ENCODE measurements at places on chromosomes 3 and 15. TPM values are rescaled to one million over a fixed set of nuclear protein-coding genes. Genes with fewer than 3 reads are reported as not detected.

DNA sequence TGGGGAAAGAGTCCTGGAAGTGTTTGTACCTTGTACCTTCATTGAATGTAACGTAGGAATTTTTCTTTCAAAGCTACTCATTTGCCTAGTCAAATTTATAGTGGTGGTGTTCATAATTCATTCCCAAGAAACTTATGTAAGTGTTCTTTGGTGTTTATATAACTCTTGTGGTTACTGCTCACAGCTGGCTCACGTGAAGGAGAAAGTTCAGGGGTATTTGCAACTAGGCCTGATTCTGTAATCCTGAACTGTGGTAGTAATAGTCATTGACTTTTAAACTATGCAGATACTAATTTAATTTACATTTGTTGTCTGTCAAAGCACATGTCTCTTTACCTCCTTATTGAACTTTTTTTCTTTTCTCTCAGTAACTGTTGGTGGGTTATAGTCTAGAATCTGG lies 50.5 kb upstream of the TEX264 start:
- H3K27me3 ChIP-seq: no peaks in the 10 kb centered on the region
- H3K4me1 ChIP-seq: peaks cover 25% of the 10 kb centered on the region
- no peak overlapping the region for H3K27ac ChIP-seq

DNA sequence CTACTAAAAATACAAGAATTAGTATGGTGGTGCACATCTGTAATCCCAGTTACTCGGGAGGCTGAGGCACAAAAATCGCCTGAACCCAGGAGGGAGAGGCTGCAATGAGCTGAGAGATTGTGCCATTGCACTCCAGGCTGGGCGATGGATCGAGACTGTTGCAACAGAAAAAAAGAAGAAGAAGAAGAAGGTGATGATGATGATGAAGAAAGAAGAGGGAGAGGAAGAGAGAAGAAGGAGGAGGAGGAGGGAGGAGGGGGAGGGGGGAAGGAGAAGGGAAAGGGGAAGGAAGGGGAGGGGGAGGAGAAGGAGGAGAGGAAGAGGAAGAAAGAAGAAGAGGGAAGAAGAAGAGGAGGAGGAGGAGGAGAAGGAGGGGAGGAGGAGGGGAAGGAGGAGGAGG lies 33.2 kb upstream of the ZNF710 start:
- H3K27me3 ChIP-seq: no peaks in the 10 kb centered on the region
- peaks cover 7% of the 10 kb centered on the region for H3K4me1 ChIP-seq
- no peaks in the 10 kb centered on the region for H3K36me3 ChIP-seq
- H3K27ac ChIP-seq: no peak overlapping the region
- DNase-seq: no peak

GRCh38 chr3:42071904-42072812 lies 19.0 kb upstream of the TRAK1 start:
- no peaks in the 10 kb centered on the region for H3K36me3 ChIP-seq
- H3K27me3 ChIP-seq: no peaks in the 10 kb centered on the region
- DNase-seq: no peak

- H3K36me3 ChIP-seq: no peaks in the 10 kb centered on the region
- DNase-seq: no peak
- peaks cover 10% of the 10 kb centered on the region for H3K27me3 ChIP-seq
- H3K4me1 ChIP-seq: no peaks in the 10 kb centered on the region
- H3K4me3 ChIP-seq: no peak overlapping the region
Observed at GRCh38 chr3:190089711-190090110, 31.0 kb downstream of the P3H2 start.

GRCh38 chr15:91530956-91531582 lies 322.4 kb upstream of the SLCO3A1 start:
- H3K27me3 ChIP-seq: no peaks in the 10 kb centered on the region
- peaks cover 12% of the 10 kb centered on the region for H3K4me1 ChIP-seq
- no peaks in the 10 kb centered on the region for H3K36me3 ChIP-seq
- H3K4me3 ChIP-seq: no peak overlapping the region
- no peak overlapping the region for H3K27ac ChIP-seq
- no peak for DNase-seq

DNA sequence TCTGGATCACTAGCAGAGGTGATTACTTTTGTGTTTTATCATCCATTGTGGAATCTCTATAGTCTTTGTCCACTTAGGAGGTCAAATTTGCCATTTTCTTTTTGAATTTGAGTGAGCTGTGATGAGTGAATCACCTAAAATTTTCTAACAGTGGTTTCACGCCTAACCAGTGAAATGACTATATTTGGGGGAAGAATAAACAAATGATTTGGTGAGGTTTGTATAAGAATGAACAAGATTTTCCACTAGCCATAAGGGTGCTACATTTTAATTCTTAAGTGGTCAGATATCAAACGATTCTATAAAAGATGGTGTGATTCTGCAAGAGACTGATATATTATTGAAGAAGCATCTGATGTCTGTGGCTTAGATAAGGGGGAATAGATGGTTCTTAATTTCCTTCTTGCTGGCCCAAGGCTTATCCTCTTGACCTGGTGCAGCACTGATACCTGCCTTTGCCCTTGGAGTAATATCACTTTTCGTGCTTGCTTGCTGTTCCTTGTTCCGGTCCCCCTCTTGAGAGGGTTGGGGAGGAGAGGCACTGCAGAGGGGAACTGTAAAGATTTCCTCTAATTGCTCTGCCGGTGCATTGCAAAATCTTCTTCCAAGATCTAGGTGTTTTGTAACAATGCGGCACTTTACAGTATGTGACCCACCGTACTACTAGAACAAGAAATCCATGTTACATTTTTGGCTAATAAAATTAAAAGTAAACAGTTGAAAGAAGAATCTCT lies 14.5 kb downstream of the C3orf20 start:
- no peaks in the 10 kb centered on the region for H3K4me1 ChIP-seq
- H3K27ac ChIP-seq: no peak overlapping the region
- peaks cover 9% of the 10 kb centered on the region for H3K36me3 ChIP-seq
- no peak for DNase-seq

DNA sequence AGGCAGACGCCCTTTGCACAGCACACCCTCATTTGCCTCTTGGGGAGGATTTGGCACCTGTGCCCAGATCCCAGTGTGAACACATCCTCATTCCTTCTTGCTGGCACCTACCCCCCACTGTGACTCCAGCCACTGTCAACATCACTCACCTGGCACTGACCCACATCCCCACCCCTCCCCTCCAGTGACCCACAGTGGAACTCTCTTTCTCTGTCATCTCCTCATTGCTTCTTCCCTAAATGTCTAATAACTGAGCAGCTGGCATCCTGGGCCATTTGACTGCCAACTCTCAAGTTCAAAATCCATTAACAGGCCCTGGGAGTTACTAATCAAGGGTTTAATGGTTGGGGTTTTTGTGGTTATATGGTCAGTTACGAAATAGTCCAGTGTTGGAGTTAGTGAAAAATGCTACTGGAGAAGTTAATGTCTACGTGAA lies 14.4 kb downstream of the SNAPC5 start:
- peak overlapping the region; percentile 32 for H3K27ac ChIP-seq
- H3K4me1 ChIP-seq: peaks cover 10% of the 10 kb centered on the region
- DNase-seq: no peak
- no peaks in the 10 kb centered on the region for H3K36me3 ChIP-seq
- no peak overlapping the region for H3K4me3 ChIP-seq

GRCh38 chr3:43892526-43892925 lies 201.8 kb downstream of the ABHD5 start:
- no peak for DNase-seq
- peaks cover 64% of the 10 kb centered on the region for H3K27me3 ChIP-seq
- no peaks in the 10 kb centered on the region for H3K36me3 ChIP-seq
- no peak overlapping the region for H3K27ac ChIP-seq
- H3K4me3 ChIP-seq: peak overlapping the region; percentile 36

Gene SOX2
- total RNA-seq: not detected

- no peak overlapping the region for H3K27ac ChIP-seq
- H3K4me1 ChIP-seq: no peaks in the 10 kb centered on the region
- DNase-seq: no peak
- H3K4me3 ChIP-seq: no peak overlapping the region
- no peaks in the 10 kb centered on the region for H3K27me3 ChIP-seq
Observed at GRCh38 chr3:25084016-25084415, 344.0 kb upstream of the RARB start.

DNA sequence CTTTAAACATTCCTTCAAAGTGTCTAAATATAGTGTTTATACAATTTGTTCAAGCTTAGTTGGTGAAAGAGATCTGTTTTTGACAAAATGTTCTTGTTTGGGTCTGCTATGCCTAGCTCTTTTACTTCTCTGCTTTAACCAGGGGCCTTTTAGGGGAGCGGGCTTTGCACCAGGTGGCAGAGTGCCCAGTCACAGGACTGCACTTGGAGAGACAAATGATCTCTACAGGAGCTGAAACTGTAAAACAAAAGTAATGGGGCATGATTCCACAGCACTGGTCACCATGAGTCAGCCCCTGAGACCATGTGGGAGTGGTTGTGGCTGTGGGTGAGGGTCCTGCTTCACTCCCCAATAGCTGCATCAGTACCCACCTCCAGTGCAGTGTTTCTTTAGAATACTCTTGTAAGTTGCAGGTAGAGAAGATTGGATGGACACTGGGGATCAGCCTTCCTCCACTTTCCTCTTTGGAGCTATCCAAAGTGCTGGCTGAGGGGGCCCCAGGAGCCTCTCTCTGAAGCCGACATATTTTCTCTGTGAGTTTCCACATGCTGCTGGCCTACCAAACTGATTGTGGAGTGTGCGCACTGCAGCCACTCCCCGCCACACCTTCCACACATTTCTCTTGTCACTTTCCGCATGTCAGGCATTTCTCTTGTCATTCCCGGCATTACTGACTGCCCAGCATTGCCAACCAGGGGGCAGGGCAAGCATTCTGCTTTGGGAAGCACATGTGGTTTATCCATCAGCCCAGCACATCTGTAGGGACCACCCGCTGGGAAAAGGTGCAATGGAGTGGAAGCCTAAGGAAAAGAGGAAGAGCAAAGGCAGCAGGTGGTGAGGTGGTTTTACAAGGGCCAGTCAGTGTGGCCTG lies 110.0 kb downstream of the EPHB1 start:
- peaks cover 22% of the 10 kb centered on the region for H3K27me3 ChIP-seq
- no peak for DNase-seq
- no peak overlapping the region for H3K27ac ChIP-seq
- no peak overlapping the region for H3K4me3 ChIP-seq
- H3K36me3 ChIP-seq: no peaks in the 10 kb centered on the region

DNA sequence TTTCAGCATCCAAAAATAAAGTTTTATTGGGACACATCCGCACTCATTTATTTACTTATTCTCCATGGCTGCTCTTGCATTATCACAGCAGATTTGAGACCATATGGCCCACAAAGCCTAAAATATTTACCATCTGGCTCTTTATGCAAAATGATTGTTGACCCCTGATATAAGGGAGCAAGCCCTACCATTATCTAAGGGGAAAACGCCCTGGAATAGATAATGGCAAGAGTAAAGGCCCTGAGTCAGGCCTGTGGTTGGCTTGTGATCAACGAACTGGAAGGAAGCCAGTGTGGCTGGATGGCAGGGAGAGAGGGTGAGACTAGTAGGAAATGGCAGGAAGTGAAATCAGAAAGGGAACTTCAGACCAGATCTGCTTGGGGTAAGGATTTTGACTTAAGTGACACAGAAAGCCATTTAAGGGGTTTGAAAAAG lies 24.6 kb upstream of the DMXL2 start:
- H3K4me3 ChIP-seq: no peak overlapping the region
- no peak for DNase-seq
- no peaks in the 10 kb centered on the region for H3K4me1 ChIP-seq

DNA sequence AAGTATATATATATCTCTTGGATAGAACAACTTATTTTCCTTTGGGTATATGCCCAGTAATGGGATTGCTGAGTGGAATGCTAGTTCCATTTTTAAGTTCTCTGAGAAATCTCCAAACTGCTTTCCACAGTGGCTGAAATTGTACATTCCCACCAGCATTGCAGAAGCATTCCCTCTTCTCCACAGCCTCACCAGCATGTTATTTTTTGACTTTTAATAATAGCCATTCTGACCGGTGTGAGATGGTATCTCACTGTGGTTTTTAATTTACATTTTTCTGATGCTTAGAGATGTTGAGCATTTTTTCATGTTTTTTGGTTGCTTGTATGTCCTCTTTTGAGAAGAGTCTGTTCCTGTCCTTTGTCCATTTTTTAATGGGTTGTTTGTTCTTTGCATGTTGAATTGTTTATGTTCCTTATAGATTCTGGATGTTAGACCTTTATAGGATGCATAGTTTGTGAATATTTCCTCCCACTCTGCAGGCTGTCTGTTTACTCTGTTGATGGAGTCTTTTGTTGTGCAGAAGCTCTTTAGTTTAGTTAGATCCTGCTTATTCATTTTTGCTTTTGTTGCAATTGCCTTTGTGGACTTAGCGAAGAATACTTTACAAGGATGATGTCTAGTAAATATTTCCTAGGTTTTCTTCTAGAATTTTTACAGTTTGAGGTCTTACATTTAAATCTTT lies 82.7 kb upstream of the NR2F2 start:
- no peaks in the 10 kb centered on the region for H3K4me1 ChIP-seq
- H3K27ac ChIP-seq: no peak overlapping the region
- no peaks in the 10 kb centered on the region for H3K36me3 ChIP-seq
- DNase-seq: no peak
- peaks cover 17% of the 10 kb centered on the region for H3K27me3 ChIP-seq

DNA sequence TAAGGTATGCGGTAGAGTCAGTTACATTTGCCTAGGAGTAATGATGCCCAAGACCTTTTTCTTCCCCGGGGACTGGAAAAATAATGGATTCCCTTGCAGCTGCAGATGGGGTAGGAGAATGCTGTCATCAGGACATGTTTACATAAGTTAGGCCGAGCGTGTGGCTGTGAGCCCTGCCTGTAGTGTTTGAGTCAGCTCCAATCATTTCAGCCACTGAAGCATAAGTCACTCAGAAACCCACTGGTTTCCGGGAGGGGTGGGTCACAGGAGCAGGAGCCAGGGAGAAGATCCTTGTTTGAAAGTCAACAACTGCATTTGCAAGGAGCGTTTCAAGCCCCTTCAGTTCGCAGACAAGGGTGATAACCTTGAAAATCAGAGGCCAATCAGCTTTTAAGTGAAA lies 562.3 kb downstream of the MCTP2 start:
- no peak overlapping the region for H3K27ac ChIP-seq
- no peaks in the 10 kb centered on the region for H3K4me1 ChIP-seq
- no peak for DNase-seq
- no peak overlapping the region for H3K4me3 ChIP-seq
- no peaks in the 10 kb centered on the region for H3K27me3 ChIP-seq

Gene CACNA2D3
- not detected for total RNA-seq

GRCh38 chr3:104632947-104633346 lies 733.8 kb upstream of the ALCAM start:
- no peak for DNase-seq
- no peaks in the 10 kb centered on the region for H3K4me1 ChIP-seq
- H3K27ac ChIP-seq: no peak overlapping the region
- peaks cover 9% of the 10 kb centered on the region for H3K27me3 ChIP-seq
- no peak overlapping the region for H3K4me3 ChIP-seq

GRCh38 chr3:173742491-173742890 lies 344.9 kb downstream of the NLGN1 start:
- H3K27ac ChIP-seq: no peak overlapping the region
- no peaks in the 10 kb centered on the region for H3K27me3 ChIP-seq
- H3K36me3 ChIP-seq: no peaks in the 10 kb centered on the region
- no peak for DNase-seq
- H3K4me1 ChIP-seq: no peaks in the 10 kb centered on the region
- no peak overlapping the region for H3K4me3 ChIP-seq

Gene MESP2
- total RNA-seq: not detected

GRCh38 chr15:69119683-69120395 lies 40.6 kb upstream of the GLCE start:
- H3K27ac ChIP-seq: no peak overlapping the region
- H3K4me1 ChIP-seq: peaks cover 3% of the 10 kb centered on the region
- DNase-seq: no peak
- peaks cover 12% of the 10 kb centered on the region for H3K27me3 ChIP-seq

Data from naive thymus-derived CD8-positive, alpha-beta T cell (primary cell).